Stimulated activated effector memory CD8-positive, alpha-beta T cell treated with anti-CD3 and anti-CD28 coated beads, Interleukin-12 subunit alpha, Interleukin-12 subunit beta, amount 100 ng/mL, for 72 hours (primary cell): ENCODE measurements at places on chromosomes 5 and 9.

DNA sequence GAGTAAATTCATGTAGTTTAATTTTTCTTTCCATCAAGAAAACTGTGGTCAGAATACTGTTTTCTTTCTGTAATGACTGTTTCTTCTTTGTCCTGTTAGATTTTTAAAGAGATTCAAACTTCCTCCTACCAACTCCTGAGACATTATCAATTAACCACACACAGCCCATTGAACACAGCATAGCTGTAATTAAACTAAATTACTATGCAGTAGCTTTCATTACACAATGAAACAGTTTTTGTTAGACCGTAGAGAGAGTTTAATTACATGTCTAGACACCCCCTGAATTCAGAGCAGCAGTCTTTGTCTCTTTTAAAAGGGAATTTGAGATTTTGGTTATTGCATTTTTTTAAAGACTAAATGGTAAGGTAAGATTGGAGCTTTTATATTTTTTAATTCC is 77.5 kb downstream of the STARD4 start:
- DNase-seq, result no peak

DNA sequence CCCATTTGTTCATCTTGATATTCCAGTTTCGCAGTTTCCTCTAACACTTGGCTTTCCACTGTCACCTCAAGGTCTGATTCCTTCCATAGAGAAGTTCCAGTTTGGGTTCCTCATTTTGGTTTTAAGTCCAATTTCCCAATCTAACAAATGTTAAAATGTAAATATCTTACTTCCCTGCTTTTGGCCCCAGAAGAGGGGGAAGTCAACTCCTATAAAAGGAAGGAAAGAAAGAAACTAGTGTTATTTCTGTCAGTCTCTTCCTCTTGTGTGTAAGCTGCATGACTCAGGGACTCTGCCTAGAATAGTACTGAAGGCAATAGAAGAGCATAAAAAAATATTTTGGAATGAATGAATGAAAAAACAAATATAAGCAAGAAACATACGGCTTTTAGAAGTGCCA is 127.5 kb upstream of the CCNG1 start:
- no peak for DNase-seq

GRCh38 chr5:93582677-93583438 is at the start of gene NR2F1:
NR2F1 (plus strand) TSS chr5:93583222; CDS start chr5:93585024, 1,802 bp downstream.
- peak; percentile 57 for DNase-seq

- DNase-seq, result no peak
Observed at GRCh38 chr5:36945687-36946086, 69.1 kb downstream of the NIPBL start.
